ENCODE measurements at places on chromosomes 1 and 21.

- DNase-seq, result no peak
Measured at GRCh38 chr1:72336776-72337175, 54.4 kb upstream of the NEGR1 start.

GRCh38 chr1:244989813-244990212 lies 125.5 kb upstream of the HNRNPU start:
- DNase-seq, result no peak

GRCh38 chr21:42319376-42319775 lies 4.2 kb upstream of the TFF3 start:
- no peak for DNase-seq

GRCh38 chr1:154759793-154760192 lies 110.3 kb downstream of the KCNN3 start:
- no peak for DNase-seq

DNA sequence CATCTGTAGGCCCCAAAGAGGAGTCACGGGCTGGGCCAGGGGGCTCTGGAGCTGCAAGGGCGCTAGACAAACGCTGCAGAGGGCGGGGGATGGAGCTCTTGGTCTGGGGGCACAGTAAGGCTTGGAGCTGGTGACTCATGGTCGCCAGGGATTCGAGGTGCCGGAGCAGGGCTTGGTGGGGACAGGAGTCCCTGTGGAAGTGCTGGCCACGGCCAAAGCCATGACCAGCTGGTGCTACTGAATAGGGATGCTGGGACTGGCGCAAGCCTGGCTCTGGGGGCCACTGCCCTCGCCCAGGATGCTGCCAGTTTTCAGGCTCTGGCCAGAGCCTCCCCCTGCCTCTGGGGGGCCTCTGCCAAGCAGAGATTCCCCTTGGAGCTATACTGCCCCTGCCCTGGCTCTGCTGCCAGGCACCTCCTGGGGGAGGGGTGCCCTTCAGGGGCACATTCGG lies 25.2 kb downstream of the SPOCD1 start:
- DNase-seq, result no peak

GRCh38 chr1:210143465-210144062 lies 89.0 kb upstream of the SERTAD4 start:
- peak; percentile 59 for DNase-seq

DNA sequence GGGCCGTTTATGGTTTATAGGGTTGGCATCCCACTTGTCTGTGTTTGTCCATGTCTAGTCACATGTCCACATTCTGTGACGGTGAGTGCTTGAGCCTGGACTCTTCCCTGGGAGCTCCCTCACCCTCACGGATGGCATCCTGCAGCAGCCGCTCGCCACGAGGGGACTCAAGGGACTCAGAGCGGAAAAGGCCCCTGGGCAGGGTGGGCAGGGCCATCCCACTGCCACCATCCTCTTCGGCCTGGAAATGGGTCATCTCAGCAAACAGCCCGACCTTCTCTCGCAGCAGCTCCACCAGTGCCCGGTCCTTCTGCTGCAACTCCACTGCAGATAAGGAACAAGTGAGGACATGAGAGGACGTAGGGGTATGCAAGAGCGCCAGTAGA lies 11.1 kb downstream of the RXFP4 start:
- DNase-seq, result no peak

- no peak for DNase-seq
Measured at GRCh38 chr1:204186597-204186996, 9.7 kb downstream of the KISS1 start.

GRCh38 chr1:116690849-116691406 lies 23.4 kb upstream of the IGSF3 start:
- no peak for DNase-seq

DNA sequence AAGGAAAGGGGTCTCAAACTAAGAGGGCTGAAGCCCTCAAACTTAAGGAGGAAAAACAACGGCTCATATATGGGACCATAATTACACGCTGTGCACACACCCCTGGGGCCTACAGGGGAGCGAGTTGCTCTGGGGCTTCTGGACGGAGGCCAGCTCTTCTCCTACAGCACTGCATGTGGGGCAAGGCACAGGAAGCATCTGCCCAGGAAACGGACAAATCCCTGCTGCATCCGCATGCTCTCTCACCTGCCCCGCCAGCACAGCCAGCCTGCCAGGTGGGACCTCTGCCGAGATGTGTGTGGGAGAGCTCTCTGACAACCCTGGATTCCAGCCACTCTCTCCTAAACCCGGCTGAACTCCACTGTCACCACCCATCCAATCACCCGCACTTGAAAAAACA lies 54.1 kb downstream of the MRPL37 start:
- DNase-seq, result no peak

- DNase-seq, result no peak
Measured at GRCh38 chr1:161838362-161838761, 72.2 kb downstream of the ATF6 start.

DNA sequence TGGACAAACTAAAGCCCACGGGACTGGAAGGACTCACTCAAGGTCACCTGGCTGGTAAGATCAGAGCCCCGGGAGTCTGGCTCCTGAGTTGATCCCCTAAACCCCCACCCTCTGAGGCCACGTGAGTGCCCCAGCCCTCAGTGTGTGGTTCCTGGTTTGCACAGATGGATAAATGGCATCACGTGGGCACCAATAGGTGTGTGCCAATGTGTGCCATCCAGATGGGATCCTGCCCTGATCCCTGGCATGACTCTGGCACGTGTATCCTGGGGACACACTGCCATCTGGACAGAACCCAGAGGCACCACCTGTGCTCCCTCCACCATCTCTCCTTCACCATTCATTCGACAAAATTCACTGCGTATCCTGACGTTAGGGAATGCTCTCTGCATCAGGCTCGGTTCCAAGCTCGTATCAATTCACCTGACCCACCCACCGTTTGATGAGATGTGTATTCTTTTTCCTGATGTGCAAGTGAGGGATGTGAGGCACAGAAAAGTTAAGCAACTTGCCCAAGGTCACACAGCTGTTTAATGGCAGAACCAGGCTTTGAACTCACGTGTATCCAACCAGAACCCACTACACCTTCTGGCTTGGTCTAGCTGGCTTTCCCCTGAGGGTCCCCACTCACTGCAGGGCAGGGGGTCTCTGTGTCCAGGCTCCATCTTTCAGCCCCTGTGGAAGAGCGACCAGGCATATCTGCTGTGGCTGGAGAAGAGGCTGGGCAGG lies 49.8 kb upstream of the PAX7 start:
- DNase-seq, result no peak

GRCh38 chr1:171929121-171929520 lies 87.8 kb downstream of the DNM3 start:
- DNase-seq, result no peak

DNA sequence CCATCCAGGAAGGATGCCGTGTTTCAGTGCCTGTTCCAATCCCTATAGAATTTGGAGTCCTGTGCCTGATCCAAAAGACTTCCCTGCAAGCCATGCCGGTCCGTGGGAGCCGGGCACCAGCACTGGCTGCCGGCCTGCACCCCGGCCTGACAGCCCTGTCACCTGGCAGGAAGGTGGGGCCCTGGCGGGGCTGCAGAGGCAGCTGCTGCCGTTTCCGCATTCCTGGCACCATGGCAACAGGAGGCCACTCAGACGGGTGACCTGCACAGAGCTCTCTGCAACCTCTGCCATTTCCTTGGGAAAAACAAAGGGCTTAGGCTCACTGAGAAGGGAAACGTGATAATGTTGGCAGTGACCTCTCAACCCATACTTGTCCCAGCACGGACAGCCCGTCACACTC lies 63.2 kb upstream of the TMEM51 start:
- DNase-seq, result no peak

DNA sequence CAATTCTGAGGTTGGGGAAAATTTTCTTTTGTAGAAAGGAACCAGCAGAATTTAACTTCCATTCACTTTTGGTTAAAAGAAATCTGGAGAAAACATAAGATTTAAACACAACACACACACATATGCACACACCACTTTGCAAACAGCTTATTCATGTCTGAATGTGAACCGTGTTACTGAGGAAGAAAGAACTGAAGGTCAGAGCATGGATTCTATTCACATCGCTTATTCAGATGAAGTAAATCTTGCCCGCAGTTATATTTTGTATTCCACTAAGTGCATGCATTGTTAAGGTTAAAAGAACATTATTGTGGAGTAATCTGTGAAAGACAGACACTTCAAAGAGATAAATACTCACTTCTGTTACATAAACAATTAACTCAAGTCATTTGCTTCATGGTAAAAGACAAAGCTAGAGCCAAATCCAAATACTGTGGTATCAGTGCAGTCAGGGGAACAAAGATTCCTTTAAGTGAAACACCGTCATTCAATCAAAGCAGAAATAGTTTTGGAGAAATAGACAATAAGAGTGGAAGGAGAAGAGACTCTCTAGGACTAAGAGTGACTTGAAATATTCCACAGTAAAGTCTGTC lies 82.0 kb downstream of the LRRC53 start:
- no peak for DNase-seq

GRCh38 chr1:199898654-199899053 lies 128.9 kb upstream of the NR5A2 start:
- DNase-seq, result no peak

DNA sequence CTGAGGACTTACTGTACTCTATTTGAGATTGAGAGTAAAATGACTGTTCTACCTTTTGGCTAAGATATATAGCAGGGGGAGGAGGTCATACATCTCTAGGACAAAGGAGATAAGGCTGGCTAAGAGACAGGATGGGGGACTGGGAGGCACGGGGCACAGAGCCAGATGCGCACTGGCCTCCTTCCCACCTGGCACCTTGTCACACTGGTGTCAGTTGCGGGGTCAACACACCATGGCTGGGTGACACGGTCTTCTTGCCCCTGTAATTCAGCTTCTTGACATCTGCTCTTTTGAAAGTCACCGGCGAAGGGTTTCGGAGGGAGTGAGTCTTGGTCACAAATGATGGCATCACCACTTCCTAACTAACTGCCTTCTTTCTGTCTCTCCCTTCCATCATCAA lies 177.3 kb downstream of the ZSCAN20 start:
- no peak for DNase-seq

- DNase-seq, result no peak
Measured at GRCh38 chr1:216502528-216503162, 79.4 kb upstream of the USH2A start.

GRCh38 chr1:87327376-87328271 lies 1.1 kb upstream of the LMO4 start:
- no peak for DNase-seq

Measured in stimulated activated CD4-positive, alpha-beta T cell treated with anti-CD3 and anti-CD28 coated beads, Interleukin-12 subunit alpha, Interleukin-12 subunit beta, amount 100 ng/mL, for 24 hours (primary cell).